MG63 (cell line): ENCODE measurements at places on chromosomes 6 and 20. TPM values are rescaled to one million over a fixed set of nuclear protein-coding genes. Genes with fewer than 3 reads are reported as not detected.

DNA sequence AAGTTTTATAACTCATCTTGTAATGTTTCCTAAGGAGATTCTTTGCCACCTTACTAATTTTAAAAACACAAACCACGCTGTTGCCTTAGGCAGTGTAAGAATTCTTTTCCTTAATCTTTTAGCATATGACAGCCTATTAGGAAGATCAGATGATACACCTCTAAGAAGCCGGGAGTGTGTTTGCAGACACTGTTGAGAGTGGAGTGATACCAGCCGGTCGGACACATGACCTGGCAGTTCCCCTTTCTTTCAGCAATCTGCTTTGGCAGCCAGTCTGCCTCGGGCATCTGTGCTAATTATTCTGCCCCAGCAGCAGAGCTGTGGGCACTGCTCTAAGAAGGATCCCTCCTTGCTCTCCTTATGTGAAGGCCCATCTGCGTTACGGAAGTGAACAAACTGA is 50.9 kb downstream of the PLCB4 start:
- DNase-seq = peak; percentile 17

Gene SLC12A5
- 0.15 and 0.72 TPM in 2 replicates for total RNA-seq

GRCh38 chr6:52416629-52417151 is 3.5 kb upstream of the EFHC1 start:
- peak; percentile 74 for DNase-seq

DNA sequence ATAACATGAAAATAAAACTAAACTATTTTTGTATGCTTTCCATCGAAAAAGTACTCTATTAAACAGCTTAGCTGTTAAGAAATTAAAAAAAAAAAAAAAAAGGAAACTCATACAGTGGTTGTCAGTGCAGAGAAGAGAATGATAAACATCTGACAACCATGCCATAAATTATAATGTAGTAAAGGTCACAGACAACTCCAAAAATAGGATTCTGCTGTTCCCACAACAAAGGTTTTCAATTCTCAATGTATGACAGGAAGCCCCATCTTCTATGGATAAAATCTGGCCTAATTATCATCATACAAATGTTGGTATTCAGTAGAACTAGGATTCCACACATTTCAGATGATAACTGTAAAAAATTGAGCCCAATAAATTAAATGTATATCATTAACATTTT is 5.0 kb downstream of the PLN start:
- DNase-seq = no peak

Gene CST5
- total RNA-seq = not detected in 2 replicates

DNA sequence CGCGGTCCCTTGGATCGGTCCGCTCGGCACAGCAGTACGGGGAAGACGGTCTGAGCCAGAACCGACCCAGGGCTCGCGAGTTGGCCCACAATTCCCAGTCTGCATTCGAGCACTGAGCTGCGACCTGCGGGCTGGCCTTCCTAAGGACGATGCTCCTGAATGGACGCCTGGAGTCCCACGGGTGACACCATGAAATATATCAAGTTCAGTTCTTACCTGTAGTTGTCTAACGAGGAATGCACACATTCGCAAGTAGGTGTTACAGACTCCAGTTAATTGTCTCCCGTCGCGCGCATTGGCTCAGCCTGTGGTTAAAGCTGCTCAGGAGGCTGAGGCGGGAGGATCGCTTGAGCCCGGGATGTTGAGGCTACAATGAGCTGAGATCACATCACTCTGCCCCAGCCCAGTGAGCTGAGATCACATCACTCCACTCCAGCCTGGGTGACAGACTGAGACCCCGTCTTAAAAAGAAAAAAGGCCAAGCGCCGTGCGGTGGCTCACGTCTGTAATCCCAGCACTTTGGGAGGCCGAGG is 802 bp downstream of the PEX7 start:
- DNase-seq = no peak

DNA sequence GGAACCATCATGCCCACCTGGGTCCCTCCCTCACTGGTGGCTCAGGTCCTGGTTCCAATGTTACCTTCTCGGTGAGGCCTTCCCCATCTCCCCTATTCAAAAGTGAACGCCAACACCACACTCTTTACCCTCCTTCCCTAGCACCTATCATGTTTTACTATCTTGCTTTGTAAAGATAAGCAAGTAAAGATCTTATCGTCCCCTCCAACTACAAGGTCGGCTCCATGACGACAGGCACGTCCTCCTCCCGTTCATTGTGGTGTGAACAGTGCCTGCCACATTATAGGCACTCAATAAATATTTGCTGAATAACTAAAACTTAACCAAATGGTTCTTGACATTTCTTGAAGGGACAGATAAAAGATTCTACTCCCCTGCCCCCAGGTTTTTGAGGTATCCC is 147.1 kb downstream of the PREX1 start:
- no peak for DNase-seq

Gene TMEM74B
- not detected in 2 replicates for total RNA-seq

DNA sequence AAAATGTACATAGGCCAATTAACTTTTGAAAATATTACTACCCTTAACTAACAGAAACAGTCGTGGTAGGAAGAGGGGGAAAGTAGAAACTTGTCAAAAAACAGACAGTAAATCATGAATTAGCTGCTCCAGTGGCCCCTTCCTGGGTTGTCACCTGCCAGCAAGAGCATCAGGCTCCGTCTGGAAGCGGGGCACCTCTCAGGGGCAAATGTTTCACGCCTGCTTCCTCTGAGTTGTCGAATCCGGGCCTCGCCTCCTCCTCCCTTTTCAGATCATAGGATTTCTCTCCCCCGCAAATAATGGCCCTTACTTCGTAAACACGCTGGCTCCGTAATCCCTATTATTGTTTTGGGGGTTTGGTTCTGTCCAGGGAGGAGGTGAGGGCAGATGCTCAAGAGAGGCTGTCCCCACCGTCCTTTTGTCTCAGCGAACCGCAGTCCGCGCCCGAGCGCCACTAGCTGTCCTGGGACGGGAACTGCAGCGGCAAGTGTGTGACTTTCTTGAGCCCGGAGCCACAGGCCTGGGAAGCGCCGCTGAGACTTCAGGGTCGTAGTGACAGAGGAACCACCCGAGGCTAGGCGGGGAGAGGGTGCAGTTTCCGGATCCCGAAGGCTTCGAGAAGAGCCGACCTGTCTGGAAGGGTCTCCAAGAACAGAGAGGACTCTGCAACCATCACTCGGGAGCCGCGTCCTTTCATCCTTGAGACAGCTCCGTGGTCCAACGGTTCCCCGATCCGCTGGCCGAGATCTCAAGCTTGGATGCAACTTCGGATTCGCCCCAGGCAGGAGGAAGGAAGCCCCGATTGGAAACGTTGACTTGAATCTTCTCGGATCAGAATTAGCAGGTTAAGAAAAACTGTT is 214.5 kb upstream of the ZNF184 start:
- DNase-seq = peak; percentile 96

DNA sequence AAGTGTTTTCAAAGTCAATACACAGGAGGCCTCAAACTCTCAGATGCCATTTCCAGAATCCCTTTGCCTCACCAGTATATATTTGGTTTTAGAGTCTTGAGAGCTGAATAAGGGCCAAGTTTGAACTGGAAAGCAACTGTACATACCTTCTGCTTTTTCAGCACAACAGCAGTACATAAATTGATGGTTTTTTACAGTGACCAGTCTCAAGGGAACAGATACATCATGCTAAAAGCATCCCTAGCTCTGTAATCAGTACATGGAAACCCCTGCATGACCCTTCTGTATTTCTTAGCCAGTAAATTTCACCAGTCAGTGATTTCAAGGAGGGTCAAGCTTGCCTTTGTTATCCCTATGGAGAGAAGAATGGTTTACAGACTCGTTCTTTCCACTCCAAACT is 40.6 kb upstream of the ECHDC1 start:
- DNase-seq = no peak

Gene DEFB124
- not detected in 2 replicates for total RNA-seq

DNA sequence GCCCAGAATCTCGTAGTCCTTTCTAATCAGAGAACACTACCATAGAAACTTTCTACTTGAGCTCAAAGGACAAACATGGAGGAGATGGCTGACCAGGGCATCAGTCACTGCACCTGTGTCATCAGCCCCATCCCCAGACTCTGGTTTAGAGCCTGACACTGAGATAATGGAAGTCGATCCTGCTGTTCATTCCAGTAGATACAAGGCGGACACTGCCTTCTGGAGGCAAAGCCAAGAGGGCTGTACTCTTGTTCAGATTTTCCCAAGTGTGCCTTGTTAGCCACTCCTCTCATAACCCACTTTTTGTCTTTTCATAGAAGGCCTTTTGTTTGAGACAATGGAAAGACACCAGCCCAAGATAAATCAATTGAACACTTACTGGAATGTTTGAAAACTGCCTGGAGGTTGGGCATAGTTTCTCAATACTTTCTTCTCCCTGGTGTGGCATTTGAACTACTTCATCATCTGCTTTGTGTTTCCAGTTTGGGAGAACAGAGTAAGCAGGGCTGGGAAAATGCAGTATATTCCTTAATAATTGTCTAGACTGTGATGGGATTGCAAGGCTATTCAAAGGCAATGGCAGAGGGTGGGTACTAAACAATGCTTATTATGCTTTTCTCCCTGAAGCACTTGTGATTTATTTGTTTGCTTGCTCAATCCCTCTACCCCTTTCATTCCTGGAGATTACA is 99.7 kb downstream of the CLIC5 start:
- DNase-seq = no peak

Gene CLDN20
- not detected in 2 replicates for total RNA-seq
